ENCODE measurements at places on chromosomes 12 and 14.

- no peak for DNase-seq
Measured at GRCh38 chr12:47188576-47189441, 109.0 kb upstream of the AMIGO2 start.

GRCh38 chr14:74638966-74639365 is 26.9 kb upstream of the LTBP2 start:
- no peak for DNase-seq

- DNase-seq: no peak
Measured at GRCh38 chr14:34671716-34672115, 41.8 kb upstream of the SNX6 start.

GRCh38 chr12:18283831-18284230 is 22.5 kb downstream of the PIK3C2G start:
- no peak for DNase-seq

Data from anterior cingulate cortex (tissue), 58 donors.